H1 (cell line): ENCODE measurements at places on chromosomes 7 and 10.

DNA sequence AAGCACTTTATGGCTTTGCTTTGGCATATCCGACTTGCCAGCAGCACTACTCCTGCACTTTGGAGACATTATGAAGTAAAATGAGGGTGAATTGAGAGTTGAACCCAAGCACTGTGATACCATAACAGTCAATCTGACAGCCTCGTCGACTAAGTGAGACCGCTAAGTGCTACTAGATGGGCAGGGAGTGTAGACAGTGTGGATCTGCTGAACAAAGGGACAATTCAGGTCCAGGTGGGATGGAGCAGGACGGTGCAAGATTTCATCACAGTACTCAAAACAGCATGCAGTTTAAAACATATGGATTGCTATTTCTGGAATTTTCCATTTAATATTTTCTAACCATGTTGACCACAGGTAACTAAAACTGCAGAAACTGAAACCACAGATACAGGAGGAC, 20.8 kb upstream of the PRTFDC1 start:
- H3K4me1 ChIP-seq: no peaks in the 10 kb centered on the region
- H3K36me3 ChIP-seq: no peaks in the 10 kb centered on the region
- no peak for DNase-seq
- no peak overlapping the region for H3K27ac ChIP-seq

- H3K4me1 ChIP-seq: no peaks in the 10 kb centered on the region
- no peak overlapping the region for H3K27ac ChIP-seq
- H3K4me3 ChIP-seq: no peak overlapping the region
- H3K27me3 ChIP-seq: no peaks in the 10 kb centered on the region
- no peak for DNase-seq
- H3K36me3 ChIP-seq: no peaks in the 10 kb centered on the region
Observed at GRCh38 chr7:22176791-22177412, 180.1 kb downstream of the RAPGEF5 start.

- H3K27ac ChIP-seq: no peak overlapping the region
- no peaks in the 10 kb centered on the region for H3K36me3 ChIP-seq
- H3K4me1 ChIP-seq: no peaks in the 10 kb centered on the region
- no peaks in the 10 kb centered on the region for H3K27me3 ChIP-seq
Observed at GRCh38 chr10:84038035-84038434, 101.3 kb upstream of the GHITM start.

DNA sequence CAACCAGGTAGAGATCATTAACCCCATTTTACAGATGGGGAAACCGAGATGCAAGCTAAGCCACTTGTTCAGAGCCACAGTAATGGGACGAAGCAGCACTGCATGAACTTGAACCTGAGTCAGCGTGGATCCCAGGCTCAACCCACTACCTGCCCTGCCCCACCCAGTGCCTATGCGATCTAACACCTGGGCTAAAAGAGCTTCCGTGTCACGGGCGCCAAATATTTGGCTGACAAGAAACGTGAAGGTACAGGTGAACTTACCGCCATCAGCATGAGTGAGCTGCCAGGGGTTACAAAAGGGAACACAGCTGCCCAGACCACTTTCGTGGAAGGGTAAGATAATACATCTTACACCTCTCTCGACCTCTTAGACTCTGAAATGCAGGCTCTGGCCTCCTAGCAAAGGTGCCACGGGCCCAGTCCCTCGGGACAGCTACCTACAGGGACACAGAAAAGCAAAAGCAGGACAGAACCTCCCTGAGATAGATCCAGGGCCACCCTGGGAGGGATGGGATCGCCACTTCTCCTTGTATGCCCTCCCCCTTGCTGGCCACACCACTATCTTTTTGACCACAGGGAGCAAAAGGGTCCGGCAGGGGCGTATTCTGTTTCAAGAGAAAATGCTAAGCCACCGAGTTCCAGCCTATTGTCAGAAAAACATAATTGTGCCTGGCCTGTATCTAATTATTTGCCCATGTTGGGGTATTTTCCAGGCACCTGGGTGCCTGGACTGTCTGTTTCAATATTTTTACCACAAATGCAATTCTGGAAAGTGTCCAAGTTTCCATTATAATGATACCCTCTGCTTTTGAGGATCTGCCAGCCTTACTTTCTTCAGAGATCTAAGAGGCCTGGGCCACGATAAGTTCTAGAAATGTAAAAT, 6.4 kb downstream of the CHST15 start:
- peaks cover 25% of the 10 kb centered on the region for H3K27me3 ChIP-seq
- DNase-seq: no peak
- H3K4me1 ChIP-seq: no peaks in the 10 kb centered on the region; the same call in 1 of the 2 replicates
- no peak overlapping the region for H3K27ac ChIP-seq
- no peaks in the 10 kb centered on the region for H3K36me3 ChIP-seq

- H3K27me3 ChIP-seq: no peaks in the 10 kb centered on the region
- H3K4me1 ChIP-seq: peaks cover 17% of the 10 kb centered on the region
- H3K4me3 ChIP-seq: no peak overlapping the region
- H3K36me3 ChIP-seq: no peaks in the 10 kb centered on the region
- H3K27ac ChIP-seq: no peak overlapping the region
Observed at GRCh38 chr7:29274146-29275017, 79.8 kb downstream of the CHN2 start.

DNA sequence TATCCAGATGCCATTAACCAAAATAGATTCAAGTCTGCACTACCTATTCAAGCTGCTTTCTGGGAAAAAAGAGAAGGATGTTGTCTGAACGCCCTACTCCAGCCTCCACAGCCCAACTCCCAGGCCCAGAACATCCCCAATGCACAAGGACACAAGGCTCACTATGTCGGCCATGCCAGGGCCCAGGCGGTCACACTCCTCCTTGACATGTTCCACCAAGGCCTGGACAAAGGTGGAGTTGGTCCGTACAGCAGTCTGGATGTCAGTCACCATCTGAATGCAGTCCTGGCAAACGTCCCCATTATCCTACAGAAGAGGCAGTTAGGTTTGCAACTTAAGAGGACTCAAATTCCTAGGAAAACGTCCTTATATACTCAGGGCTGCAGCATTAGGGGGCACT, 23.2 kb downstream of the PSAP start:
- DNase-seq: no peak
- no peak overlapping the region for H3K4me3 ChIP-seq
- H3K4me1 ChIP-seq: no peaks in the 10 kb centered on the region

DNA sequence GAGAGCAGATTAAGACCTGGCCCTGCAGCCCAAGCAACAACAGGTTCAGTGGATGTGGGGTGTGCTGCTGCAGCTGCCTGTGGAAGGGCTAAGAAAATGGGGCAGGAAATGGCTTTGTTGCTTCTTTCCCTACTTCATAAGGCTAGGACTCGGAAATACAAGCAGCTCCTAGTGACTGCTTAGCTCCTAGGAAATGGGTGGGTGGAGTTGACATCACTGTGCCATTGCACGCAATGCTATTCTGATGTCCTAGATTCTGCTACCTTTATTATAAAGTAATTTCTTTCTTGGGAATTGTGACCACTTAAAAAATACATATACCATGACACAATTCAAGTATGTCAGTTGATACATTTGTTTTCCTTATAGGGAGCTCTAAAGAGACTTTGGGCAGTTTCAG, 155.8 kb downstream of the FANK1 start:
- H3K4me1 ChIP-seq: no peaks in the 10 kb centered on the region
- H3K27ac ChIP-seq: no peak overlapping the region
- H3K27me3 ChIP-seq: no peaks in the 10 kb centered on the region
- H3K4me3 ChIP-seq: no peak overlapping the region

- H3K27ac ChIP-seq: peak overlapping the region; percentile 82; the same call in 1 of the 2 replicates
- H3K4me3 ChIP-seq: peak overlapping the region; percentile 87
- H3K27me3 ChIP-seq: no peaks in the 10 kb centered on the region
- no peaks in the 10 kb centered on the region for H3K36me3 ChIP-seq
- peaks cover 8% of the 10 kb centered on the region for H3K4me1 ChIP-seq
Observed at GRCh38 chr10:125158601-125159485, 1.5 kb downstream of the CTBP2 start.

DNA sequence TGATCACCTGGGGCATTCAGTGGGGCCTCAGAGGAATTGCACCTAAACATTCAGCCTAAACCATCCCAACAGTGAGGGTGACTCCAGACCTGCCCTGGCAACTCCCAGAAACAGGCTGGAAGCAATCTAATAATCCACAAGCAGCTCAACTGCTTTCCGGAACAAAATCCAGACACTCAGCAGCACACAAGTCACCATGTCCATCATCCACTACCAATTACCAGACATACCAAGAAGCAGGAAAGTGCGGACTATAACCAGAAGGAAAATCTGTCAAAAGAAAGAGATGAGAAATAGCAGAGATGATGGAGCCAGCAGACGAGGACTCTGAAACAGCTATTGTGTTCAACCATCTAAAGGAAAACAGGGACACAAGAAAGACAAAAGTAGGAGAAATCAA, 342.6 kb upstream of the ZMIZ1 start:
- H3K36me3 ChIP-seq: no peaks in the 10 kb centered on the region
- H3K27ac ChIP-seq: no peak overlapping the region
- no peaks in the 10 kb centered on the region for H3K27me3 ChIP-seq
- H3K4me3 ChIP-seq: no peak overlapping the region

- no peaks in the 10 kb centered on the region for H3K4me1 ChIP-seq
- no peaks in the 10 kb centered on the region for H3K36me3 ChIP-seq
- H3K27me3 ChIP-seq: no peaks in the 10 kb centered on the region
- H3K27ac ChIP-seq: no peak overlapping the region
- no peak overlapping the region for H3K4me3 ChIP-seq
- DNase-seq: no peak
Observed at GRCh38 chr10:91194497-91195179, 25.8 kb upstream of the PCGF5 start.

- no peaks in the 10 kb centered on the region for H3K27me3 ChIP-seq
- H3K4me1 ChIP-seq: peaks cover 13% of the 10 kb centered on the region
Observed at GRCh38 chr10:75209921-75210281, 695 bp upstream of the VDAC2 start.

DNA sequence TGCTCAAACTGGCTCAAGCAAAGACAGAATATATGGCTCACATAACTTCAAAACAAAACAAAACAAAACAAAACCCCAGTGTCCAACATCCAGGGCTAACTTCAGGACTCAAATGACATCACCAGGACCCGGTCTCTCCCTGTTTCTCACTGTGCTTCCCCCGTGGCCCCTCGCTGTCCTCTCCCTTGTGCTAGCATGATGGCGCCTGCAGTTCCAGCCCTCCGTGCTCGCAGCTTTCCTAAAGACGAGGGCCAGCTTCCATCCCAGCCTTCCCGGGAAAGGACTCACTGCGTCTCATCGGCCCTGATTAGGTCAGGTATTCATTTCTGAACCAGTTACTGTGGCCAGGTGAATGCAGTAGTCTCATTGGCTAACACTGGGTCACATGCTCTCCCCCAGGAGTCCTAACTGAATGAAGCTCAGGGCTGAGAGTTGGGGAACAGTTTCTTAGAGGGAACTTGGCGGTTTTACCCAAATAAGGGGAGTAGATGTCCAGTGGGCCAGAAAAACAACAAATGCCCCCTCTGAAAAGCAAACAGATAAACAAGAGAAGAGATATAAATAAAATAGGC, 33.0 kb upstream of the CTBP2 start:
- no peak overlapping the region for H3K27ac ChIP-seq
- H3K4me3 ChIP-seq: no peak overlapping the region
- H3K36me3 ChIP-seq: no peaks in the 10 kb centered on the region

GRCh38 chr7:157293413-157293788, 43.4 kb upstream of the DNAJB6 start:
- H3K4me3 ChIP-seq: no peak overlapping the region
- no peak for DNase-seq
- no peaks in the 10 kb centered on the region for H3K27me3 ChIP-seq

GRCh38 chr10:1096287-1096889, 40.2 kb downstream of the WDR37 start:
- no peaks in the 10 kb centered on the region for H3K27me3 ChIP-seq
- peaks cover 22% of the 10 kb centered on the region for H3K36me3 ChIP-seq
- H3K4me1 ChIP-seq: no peaks in the 10 kb centered on the region; the same call in 1 of the 2 replicates
- H3K27ac ChIP-seq: no peak overlapping the region
- no peak overlapping the region for H3K4me3 ChIP-seq

GRCh38 chr7:57399251-57399940, 50.6 kb upstream of the ZNF716 start:
- no peak for DNase-seq
- H3K4me3 ChIP-seq: no peak overlapping the region
- no peaks in the 10 kb centered on the region for H3K4me1 ChIP-seq
- H3K36me3 ChIP-seq: no peaks in the 10 kb centered on the region

DNA sequence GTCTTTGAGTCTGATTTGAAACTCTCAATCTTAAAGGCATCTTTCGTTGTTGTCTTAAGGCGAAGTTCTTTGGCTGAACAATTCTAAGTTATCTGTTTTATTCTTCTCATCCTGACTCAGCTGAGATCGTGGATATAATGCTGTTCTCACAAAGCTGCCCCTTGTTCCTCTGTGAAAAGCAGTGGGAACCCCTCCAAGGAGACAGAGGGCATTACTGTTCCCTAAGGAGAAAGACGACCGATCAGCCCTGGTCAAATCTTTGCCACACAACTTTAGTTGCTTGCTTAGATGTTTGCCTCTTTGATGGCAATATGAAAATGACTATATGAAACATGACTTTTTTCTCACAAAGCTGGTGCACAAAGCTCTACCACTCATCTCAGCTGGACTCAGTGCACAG, 1016.7 kb downstream of the REEP3 start:
- H3K27me3 ChIP-seq: no peaks in the 10 kb centered on the region
- no peaks in the 10 kb centered on the region for H3K36me3 ChIP-seq
- H3K4me1 ChIP-seq: no peaks in the 10 kb centered on the region

DNA sequence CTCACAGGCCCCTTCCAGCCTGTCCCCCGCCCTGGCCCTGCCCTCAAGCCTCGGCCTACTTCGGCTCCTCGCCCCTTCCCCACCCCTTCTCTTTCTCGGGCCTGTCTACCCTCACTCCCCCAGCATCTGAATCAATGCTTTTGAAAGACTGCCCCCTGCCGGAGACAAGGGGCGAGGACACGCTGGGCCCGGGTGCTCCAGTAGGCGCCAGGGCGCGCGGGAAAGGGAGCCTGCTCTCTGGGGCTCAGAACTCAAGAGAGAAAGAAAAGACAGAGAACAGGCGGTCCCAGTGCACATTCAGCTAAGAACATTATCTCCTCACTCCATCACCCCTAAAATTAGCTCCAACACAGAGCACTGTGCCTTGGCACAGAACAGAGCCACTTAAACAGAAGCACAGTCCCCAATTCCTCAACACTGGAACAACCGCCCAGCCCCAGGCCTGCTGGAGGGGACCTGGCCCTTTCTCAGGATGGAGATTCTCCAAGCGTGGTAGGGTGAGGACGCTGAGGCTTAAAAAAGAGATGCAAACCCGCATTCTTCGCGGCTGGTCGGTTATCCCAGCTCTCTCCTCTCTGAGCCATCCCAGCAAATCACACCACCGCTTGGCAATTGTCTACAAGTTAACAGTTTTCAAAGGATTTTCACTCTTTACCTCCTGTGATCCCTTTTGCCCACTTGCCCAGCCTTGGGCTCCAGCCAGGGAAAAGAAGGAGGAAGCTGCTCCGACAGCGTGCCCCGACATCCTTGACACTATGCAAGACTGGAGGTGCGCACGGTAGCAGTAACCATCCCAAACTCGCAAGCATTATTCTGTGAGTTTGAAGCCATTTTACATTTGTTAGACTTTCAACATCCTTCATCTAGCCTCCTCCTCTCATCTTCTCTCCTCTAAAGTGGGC, 2.1 kb downstream of the GIGYF1 start:
- H3K36me3 ChIP-seq: peaks cover 6% of the 10 kb centered on the region
- DNase-seq: peak; percentile 54
- no peaks in the 10 kb centered on the region for H3K27me3 ChIP-seq
- H3K27ac ChIP-seq: no peak overlapping the region
- peak overlapping the region; percentile 88 for H3K4me3 ChIP-seq
- H3K4me1 ChIP-seq: peaks cover 10% of the 10 kb centered on the region
